ENCODE measurements at places on chromosomes 4 and X.
A peak's percentile ranks its signal among the peaks of the same experiment; 100 is the strongest.

- DNase-seq: no peak
Observed at GRCh38 chr4:144712775-144713174, 66.8 kb downstream of the HHIP start.

- no peak for DNase-seq
Observed at GRCh38 chr4:61511716-61512488, 311.8 kb downstream of the ADGRL3 start.

DNA sequence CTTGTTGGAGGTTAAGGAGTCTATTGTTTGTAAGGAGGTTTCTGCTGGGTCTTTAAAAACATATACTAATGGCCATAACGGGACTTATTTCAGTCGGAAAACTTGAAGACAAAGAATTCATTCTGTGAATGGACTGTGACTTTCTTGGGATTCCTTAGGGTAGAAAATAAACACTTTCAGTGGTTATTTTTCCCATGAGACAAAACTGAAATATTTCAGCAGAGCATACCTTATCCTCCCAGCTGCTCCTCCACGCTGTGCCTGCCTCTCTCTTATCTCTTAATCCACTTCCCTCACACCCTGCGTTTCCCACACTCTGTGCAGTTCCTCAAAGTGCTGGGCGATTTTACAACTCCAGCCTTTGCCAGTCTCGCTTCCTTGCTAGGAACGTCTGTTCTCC is 47.1 kb upstream of the SORBS2 start:
- no peak for DNase-seq

DNA sequence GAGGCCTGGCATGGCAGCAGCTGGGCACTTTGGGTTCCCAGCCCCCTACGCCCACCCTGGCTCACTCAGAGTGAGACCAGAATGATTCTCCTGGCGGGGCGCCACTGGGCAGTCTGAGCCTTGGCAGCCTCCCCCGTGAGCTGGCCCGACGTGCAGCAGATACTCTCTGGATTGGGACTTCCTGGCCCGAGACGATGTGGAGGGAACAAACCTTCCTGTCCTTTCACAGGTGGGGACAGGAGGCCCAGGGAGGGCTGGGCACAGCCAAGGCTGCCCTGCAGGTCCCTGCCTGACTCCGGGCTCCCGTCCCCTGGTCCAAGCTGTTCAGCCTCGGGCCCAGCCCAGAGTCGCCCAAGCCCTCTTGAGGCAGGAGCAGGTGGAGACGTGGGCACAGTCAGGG is 17.9 kb upstream of the ADD1 start:
- DNase-seq: peak; percentile 37

DNA sequence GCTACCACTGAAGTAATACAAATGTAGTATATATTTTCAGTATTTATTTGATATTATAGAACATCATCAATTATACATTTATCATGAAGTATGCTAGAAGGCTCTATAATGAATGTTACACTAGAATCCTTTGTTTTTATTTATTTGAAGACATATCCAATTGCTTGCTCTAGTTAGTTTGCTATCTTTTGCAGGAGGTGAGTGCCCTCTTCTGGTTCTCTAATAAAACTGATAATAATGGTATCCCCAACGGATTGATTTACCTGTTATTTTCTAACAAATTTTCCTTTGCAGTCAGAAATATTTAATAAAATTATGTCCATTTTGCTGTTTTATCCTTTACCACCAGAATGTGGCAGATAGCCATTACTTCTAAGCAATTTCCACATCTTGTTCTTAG is 274.3 kb upstream of the TACR3 start:
- DNase-seq: no peak

DNA sequence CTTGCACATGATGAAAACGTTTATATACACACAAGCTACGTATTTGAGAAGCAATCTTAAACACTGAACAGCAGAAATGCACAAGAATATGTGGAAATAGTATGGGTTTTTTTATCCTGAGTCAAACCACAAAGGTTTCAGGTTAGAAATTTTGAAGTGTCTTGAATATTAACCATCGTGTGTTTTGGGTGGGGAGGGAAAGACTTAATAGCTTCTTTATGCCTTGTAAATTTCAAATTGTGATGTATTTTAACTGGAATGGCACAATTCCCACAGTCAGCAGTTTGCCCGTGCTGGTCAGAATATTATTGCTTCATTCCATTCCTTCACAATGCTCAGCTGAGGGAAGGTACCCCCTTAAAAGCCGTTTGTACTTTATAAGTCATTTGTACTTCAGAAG is 67.4 kb upstream of the WDR1 start:
- no peak for DNase-seq

DNA sequence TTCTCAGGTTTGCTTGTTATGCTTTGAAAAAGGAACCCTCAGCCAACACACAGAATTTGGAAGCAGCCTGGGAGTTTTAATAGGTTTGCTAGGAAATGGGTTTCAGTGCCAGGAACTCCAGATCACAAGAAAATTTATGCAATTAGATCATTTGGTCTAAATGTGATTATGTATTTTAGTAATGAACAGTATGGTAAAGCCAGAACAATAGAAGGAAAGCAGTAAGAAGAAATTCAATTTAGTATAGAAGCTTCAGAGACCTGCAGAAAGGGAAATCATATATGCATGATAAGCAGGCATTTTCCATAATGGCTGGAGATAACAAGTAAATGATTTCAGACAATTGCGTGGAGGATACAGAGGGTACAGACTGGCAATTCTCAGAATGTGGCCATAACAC is 184.7 kb downstream of the KCNIP4 start:
- DNase-seq: no peak

DNA sequence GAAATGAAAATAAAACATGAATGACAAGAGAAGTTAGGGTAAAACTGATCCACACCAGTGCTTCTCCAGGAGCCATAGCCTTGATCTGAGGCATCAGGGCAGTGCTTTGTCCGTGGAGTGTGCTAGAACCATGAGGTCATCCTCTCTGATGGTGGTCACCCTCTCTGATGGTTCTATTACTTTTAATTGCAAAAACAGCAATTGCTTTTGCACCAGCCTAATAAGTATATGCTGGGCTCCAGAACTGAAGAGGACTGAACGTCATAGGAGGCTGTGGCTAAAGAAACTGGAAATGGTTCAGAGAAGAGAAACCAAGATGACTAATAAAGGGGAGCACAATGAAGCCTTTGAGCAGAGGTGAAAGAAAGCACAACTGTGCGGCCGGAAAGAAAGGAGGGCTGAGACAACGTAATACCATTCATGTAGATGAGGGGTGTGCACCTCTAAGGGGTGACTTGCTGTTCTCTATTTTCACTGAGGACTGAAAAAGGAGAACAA is 17.0 kb upstream of the TMEM154 start:
- no peak for DNase-seq

DNA sequence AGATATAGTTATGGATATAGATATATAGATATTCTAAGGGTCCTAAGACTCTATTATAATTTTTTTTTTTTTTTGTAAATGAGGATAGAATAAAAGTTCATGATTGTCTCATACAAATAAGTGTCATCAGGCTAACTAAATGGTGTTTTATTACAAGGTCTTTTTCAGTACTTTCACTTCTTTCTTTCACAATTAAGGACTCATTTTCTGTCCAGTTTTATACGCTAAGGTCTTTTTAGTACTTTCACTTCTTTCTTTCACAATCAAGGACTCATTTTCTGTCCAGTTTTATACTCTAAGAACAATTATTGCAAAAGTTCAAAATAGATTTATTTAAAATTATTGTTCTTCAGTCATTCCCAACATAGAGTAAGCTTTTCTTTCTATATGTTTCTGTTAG is 32.7 kb downstream of the RUFY3 start:
- no peak for DNase-seq

DNA sequence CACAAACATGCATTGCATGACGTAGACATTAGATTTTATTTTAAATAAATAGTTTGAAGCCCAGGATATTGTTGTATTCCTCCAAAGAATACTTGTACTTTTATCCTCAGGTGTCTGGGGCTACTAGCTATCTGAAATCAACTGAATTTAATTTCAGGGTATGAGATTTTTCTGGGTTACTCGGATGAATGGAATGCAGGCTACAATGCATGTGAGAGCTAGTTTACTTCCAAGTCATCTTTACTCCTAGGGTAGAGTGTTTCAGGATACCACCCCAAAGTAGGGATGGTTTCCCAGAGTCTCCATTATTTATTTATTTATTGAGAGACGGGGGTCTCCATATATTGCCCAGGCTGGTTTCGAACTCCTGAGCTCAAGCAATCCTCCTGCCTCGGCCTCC is 66.4 kb downstream of the HPRT1 start:
- no peak for DNase-seq

GRCh38 chr4:7655511-7656243 is 220.9 kb upstream of the PSAPL1 start:
- DNase-seq: no peak

DNA sequence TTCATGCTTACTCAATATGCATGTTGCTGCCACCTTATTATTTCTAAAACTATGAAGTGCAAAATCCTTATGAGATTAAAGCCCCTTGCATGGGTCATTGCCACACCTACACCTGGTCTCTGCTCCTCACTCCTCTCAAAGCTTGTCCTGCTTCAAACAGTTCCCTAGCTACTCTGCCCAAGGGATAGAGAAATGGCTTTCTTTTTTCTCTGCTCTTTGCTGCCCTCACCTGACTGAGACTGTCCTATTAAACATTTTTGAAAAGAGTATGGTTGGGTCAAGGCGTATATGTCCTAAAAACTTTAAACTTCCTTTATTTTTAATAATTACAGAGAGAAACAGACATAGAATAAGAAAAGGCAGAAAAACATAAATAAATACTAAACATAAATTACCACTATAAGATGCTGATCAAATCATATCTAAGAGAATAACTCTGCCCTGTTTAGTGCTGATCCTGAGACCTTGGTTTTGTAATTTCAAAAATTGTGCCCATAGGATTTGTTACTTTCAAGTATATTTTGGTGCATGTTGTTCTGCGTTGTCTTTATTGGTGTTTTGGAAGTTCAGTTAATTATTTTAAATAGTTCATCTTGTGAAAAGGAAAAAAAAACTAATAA is 704.9 kb upstream of the PABPC4L start:
- DNase-seq: no peak

DNA sequence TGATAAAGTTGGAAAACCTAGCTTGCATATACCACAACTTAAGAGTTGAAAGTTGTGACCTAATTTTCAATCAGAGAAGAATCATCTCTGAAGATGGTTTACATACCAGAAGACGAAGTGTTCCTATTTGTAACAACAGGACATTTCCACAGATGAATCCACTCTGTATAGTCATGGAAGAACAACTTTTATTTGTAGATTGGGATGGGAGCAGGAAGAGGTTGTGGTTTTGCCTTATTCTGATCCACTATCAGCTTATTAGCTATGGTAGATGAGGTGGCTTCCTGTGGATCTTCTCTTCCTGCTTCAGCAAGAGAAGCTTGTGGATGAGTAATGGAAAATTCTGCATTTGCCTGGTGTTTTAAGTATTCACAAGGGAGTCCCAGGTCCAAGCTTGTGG is 18.6 kb upstream of the SUPT20HL1 start:
- no peak for DNase-seq

- no peak for DNase-seq
Observed at GRCh38 chrX:63754136-63754859, 30.7 kb downstream of the ARHGEF9 start.
